ENCODE measurements at places on chromosomes 5 and 9. TPM values are rescaled to one million over a fixed set of nuclear protein-coding genes. Genes with fewer than 3 reads are reported as not detected.

DNA sequence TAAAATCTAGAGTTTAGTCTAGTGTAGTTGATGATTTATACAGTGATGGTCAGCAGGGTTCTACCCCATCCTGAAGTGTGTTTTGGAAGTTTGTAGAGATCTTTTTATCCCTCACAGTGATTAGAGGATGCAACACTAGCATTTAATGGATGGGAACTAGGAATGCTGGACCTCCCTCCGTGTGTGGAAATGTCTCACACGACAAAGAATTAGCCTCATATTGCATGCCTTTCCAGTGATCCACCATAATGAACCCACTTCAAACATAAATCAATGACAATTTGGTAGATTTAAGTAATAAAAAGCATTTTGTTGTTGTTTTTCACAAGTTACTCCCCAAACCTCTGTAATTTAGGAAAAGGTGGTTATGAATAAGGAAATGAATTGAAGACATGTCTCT lies 82.5 kb upstream of the LMNB1 start:
- no peak for DNase-seq

The ELOVL7 gene
- total RNA-seq, result not detected

The C5orf46 gene
- total RNA-seq, result not detected

The ARL14EPL gene
- not detected for total RNA-seq

GRCh38 chr9:121305269-121305994 lies 37.5 kb downstream of the GSN start:
- no peak for DNase-seq

DNA sequence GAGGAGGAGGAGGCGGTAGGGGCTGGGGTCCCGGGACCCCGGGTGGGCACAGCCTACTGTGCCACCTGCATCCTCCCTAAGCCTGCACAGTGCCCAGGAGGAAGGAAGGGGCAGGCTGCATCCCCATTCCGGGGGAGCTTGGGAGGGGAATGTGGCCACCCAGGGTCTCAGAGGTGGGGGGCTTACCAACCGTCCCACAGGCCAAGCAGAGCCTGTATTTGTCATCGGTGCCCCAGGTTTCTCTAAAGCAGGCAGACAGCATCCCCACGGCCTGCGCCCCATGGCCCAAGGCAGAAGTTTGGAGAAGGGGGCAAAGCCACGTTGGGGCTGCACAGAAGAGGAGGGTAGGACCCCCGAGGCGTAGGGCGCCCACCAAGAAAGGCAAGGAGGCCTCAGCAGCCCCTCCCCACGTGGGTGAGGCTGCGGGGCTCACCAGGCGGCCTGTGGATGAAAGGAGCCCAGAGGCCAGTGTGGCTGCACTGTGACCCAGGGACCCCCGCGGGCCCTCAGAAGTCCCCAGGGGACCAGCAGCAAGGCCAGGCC lies 507 bp upstream of the GPSM1 start:
- no peak for DNase-seq

- DNase-seq, result no peak
Measured at GRCh38 chr9:126615245-126615790, 1.6 kb downstream of the LMX1B start.

- DNase-seq, result no peak
Measured at GRCh38 chr9:75200892-75201470, 112.7 kb downstream of the OSTF1 start.

The BTNL3 gene
- not detected for total RNA-seq

The MZB1 gene
- 2.2 TPM for total RNA-seq

DNA sequence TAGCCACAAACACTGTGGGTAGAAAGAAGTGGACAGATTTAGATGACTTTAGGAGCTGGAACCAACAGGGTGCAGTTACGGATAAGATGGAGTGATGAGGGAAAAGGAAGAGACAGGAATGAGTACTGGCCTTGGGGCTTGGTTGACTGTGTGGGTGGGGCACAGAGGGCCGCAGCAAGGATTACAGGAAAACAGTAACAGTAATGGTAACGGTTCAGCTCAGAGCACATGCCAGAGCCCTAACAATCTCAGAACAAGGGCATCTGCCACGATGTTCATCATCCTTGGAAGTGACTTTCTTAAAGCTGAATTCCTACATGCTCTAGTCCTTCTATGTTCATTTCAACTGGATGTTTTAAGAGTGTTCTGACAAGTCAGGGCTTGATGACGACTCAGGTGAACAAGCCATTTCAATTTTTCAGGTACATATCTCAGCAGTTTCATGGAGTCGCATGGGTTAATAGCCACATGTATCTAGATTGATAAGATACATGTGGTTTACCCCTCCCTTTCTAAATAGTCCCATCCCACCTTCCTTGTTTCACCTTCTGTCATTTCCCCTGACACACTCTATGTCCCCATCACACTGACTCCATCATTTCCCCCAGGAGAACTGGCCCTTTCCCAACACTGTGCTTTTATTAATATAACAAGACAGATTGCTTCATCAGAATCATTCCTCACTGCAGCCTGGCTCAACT lies 65.0 kb downstream of the CEMIP2 start:
- no peak for DNase-seq

DNA sequence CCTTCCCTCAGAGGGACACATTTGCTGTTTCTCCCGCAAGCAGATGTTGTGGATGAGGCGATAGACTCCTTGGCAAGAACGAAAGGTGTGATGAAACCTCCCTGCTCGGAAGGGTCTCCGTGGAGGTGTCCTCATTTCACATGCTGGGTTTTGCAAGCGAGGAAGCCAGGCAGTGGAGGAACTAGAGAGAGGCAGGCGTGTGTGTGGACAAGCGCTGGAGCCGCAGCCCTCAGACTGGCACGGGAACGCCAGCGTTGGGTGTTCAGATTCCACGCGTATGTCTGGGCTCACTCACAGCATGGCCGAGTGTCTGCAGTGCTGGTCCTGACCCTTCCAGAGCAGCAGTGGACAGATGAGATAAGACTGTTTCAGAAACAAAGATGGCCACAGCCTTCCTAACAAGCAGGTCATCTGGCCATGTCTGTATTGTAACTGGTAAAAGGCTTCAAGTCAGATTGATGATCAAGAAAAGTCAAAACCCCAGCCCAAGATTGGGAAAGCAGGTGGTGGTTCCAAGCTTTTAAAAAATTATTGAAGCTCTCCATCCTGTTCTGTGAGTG lies 35.0 kb upstream of the NCS1 start:
- DNase-seq, result no peak

- DNase-seq, result no peak
Measured at GRCh38 chr5:24222876-24223275, 421.9 kb downstream of the CDH10 start.

The PCDHB2 gene
- not detected for total RNA-seq

DNA sequence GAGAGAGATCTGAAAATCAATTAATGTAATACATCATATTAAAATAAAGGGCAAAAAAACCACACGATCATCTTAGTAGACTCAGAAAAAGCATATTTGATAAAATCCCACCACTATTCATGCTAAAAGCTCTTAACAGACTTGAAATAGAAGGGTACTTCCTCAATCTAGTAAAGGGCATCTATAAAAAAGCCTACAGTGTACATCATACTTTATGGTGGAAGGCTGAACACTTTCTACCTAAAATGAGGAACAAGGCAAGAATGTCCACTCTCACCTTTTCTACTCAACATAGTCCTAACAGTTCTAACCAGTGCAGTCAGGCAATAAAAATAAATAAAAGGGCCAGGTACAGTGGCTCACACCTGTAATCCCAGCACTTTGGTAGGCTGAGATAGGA lies 38.9 kb downstream of the POLK start:
- no peak for DNase-seq

The ELL2 gene
- 13.0 TPM for total RNA-seq

DNA sequence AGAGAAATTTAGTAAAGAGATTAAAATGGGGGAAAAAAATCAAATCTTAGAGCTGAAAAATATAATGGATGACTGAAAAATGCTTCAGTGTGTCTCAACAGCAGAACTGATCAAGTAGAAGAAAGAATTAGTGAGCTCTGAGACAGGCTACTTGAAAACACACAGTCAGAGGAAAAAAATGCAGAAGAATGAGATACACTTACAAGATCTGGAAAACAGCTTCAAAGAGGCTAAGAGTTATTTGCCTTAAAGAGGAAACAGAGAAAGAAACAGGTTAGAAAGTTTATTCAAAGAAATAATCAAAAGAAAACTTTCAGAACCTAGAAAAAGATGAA lies 70.5 kb upstream of the OR2K2 start:
- no peak for DNase-seq

GRCh38 chr5:125575891-125576505 lies 829.6 kb upstream of the ZNF608 start:
- DNase-seq, result no peak

- DNase-seq, result no peak
Measured at GRCh38 chr9:35311891-35312639, 150.3 kb downstream of the UNC13B start.

DNA sequence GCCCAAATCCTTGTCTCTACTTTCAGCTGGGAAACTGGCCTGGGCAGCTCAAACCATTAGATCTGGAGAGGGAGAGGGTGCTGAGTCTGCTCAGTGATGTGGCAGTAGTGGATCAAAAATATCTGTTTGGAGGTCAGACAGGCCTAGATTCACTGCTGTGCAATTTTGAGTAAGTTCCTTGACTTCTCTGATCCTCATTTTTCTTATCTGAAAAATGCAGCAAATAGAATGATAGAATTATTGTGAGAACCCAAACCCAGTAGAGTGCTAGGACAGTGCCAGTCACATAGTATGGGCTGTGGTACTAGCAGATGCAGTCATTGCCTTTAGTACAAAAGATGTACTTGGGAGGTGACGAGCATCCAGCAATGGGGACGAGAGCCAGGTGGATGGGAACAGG lies 50.2 kb downstream of the ARHGEF37 start:
- no peak for DNase-seq

The ANXA1 gene
- total RNA-seq, result 91.7 TPM

GRCh38 chr5:135511761-135512575 lies 23.8 kb downstream of the NEUROG1 start:
- DNase-seq, result no peak

- DNase-seq, result no peak
Measured at GRCh38 chr5:132686193-132686592, 12.4 kb downstream of the IL4 start.

DNA sequence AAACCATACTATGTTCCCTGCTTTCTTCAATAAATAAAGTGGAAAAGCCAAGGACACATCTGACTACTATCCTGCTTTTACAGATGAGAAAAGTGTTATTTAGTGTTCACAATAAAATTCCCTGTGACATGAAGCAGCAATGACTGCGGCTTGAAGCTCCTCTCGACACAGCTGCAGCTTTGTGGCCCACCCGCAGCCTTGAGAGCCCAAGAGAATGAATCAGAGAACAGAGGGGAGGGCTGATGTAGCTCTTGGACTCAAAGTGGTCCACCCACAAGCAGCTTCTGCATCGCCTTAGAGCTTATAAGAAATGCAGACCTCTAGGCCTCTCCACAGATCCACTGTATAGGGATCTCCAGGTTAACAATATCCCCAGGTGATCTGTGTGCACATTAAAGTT lies 181.3 kb upstream of the GNA14 start:
- DNase-seq, result no peak

DNA sequence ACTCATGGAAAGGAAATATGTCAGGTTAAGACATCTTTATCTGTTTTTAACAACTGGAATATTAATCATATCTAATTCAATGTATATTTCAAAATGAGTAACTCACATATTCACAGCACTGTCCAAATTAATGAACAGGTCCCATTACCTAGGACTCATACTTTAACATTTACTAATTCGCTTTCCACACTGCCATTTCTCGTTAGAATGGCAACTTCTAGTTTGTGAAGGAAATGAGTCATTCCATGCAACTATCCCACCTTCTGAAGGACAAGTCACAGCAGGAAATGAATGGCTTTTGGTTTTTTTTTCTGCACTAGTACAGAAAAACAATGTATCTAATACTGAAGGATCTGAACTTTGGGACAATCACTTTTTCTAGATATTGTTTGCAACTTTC lies 24.6 kb upstream of the IFNK start:
- DNase-seq, result no peak

GRCh38 chr5:2586016-2586715 lies 165.3 kb downstream of the IRX2 start:
- no peak for DNase-seq

DNA sequence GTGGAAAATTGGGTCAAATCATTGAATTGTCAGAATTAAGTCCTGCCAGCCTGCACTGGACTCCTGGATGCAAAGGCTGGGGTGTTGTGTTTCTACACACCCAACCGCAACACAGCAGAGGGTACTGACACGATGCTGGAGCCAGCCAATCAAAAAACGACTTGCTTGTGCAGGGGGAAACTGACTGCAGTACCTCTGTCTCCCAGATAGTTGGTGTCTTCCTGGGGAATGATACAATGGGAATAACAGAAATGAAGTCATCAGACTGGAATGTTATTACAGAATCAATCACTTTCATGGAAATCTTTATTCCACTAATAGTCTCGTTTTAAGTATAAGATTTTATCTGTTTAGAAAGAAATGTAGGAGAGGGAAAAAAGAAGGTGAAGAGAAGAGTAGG lies 330.3 kb downstream of the MLLT3 start:
- no peak for DNase-seq

- no peak for DNase-seq
Measured at GRCh38 chr5:53983568-53984460, 326.6 kb downstream of the ARL15 start.

The PLEKHG4B gene
- total RNA-seq, result not detected

- DNase-seq, result no peak
Measured at GRCh38 chr5:104540448-104540847, 977.9 kb upstream of the NUDT12 start.

GRCh38 chr9:74497748-74498620 lies 849 bp downstream of the RORB start:
- DNase-seq, result no peak

The RANBP17 gene
- not detected for total RNA-seq

The ATG12 gene
- total RNA-seq, result 71.6 TPM

- no peak for DNase-seq
Measured at GRCh38 chr5:174596429-174596828, 128.0 kb upstream of the MSX2 start.

DNA sequence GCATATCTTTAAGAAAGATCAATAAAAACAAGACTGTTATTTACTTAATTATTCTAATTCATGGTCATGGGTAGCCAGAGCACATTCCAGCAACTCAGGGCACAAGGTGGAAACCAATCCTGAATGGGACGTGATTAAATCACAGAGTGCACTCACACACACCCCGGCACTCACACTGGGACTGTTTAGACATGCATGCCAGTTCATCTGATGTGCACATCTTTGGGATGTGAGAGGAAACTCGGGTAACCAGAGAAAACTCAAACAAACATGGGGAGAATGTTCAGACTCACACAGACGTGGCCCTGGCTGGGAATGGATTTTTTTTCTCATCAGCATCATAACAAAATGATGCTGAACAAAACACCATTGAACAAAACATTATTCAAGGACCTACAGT lies 29.4 kb downstream of the SMAD5 start:
- DNase-seq, result no peak

DNA sequence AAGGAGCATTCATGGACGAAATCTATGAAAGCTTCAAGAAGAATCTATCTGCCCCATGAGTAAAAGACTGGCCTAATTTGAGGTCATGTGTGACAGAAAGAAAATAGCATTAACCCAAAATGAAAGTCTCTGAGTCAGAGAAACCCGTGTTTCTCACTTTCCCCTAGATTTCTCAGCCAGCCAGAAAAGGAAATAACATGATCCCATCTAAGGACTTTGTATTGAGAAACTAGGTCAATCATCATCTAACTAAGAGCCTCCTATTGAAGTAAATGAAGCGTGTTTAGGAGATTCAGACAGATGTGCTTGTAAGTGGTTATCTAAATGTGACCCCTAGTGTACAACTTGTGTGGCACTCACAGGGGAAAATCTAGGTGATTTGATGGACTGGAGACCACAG lies 77.3 kb upstream of the ZNF366 start:
- DNase-seq, result no peak

Data from naive thymus-derived CD8-positive, alpha-beta T cell (primary cell).